ENCODE measurements at places on chromosomes 12 and 14.

DNA sequence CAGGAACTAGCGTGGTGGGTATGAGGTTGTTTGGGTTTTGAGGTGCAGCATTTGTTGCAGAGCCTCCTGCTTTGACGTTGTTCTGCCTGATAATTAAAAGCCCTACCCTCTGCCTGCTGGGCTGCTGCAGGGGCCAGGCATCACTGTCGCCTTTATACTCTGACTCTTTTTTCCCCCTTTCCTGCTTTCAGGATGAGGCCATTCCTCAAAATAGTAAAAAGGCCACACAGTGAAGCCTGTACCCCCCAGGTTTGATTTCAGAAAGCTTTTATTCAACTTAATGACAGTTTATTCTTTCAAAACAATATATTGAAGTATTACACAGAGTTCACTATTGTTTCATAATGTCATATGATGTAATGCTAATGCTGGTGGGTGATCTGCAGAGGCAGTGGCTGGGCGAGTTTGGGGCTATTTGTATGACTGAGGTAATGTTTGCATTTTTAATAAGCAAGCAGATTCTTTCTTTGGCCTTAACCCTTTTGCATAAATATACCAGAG lies 9.1 kb downstream of the BORCS5 start:
- DNase-seq, result no peak

DNA sequence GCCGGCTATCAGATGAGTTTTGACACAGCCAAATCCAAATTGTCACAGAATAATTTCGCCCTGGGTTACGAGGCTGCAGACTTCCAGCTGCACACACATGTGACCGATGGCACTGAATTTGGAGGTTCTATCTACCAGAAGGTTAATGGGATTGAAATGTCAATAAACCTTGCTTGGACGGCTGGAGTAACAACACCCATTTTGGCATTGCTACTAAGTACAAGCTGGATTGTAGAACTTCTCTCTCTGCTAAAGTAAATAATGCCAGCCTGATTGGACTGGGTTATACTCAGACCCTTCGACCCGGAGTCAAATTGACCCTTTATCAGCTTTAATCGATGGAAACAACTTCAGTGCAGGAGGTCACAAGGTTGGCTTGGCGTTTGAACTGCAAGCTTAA lies 100.2 kb upstream of the EVL start:
- DNase-seq, result no peak

DNA sequence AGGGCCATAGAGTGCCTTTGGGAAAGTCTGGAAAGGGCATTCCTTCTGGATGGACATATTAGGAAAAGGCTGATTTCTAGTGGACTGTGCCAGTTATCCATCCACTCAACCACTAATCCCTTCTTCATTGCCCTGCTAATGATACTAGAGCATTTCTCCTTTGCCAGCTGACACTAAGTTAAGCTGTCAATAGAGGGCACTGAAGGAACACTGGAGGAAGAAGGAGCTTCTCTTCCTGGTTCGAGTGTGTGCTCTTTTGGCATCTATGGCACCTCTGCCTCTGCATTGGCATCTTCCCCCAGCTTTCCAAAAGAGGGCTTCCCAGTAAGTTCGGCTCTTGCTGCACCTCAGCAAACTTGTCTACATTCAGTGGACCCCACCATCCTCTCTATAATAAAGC lies 165.4 kb downstream of the DERA start:
- no peak for DNase-seq

DNA sequence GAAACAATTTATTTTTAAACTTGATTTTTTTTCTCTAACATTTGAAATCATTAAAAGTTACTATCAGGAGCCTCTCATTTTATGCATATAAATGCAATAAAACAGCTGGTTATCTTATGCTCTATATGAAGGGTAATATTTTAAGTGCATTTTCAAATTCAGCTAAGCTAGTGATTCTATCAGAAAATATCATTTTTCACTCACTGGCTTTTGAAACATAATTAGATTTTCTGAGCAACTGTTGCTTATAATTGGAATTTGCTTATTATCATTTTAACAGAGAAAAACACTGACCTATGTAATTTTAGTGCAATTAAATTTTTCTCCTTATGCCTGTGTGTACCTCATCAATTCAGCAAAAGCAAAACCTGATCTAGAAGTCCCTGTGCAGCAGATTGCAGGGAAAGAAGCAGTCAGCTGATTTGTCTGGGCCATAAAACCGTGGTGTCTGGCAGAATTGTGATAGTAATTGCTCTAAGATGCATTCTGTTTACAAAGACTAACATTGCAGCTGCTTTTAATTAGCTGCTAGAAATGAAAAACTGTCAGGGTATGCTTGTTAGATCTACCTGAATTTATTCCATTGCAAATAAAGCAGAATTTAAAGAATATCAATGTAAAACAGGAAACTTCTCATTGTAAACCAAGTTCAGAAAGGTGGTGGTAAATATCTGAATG lies 75.0 kb downstream of the BICD1 start:
- DNase-seq, result no peak

- no peak for DNase-seq
Measured at GRCh38 chr12:55842681-55843429, at the start of gene MMP19. MMP19 (minus strand) TSS chr12:55842936; CDS start chr12:55842830, 106 bp downstream.

GRCh38 chr14:89750281-89750755 lies 204.2 kb downstream of the EFCAB11 start:
- DNase-seq, result no peak

DNA sequence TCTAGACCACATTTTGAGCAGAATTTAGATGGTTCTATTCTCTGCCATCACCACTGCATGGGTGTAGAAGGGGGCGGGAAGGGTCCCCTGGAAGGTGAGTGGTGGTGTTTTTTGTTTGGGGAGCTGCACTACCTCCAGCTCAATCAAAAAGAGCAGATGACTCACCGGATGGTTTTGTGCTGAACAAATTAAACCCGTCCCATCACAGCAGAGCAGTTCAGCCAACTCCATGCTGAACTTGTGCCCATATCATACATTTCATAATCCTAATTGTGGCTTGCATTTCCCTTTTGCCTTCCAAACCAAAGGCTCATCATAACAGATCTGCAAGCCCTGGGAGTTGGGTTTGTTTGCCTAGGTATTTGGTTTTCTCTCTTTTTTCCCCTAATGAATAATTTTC lies 53.0 kb upstream of the RPH3A start:
- DNase-seq, result no peak

DNA sequence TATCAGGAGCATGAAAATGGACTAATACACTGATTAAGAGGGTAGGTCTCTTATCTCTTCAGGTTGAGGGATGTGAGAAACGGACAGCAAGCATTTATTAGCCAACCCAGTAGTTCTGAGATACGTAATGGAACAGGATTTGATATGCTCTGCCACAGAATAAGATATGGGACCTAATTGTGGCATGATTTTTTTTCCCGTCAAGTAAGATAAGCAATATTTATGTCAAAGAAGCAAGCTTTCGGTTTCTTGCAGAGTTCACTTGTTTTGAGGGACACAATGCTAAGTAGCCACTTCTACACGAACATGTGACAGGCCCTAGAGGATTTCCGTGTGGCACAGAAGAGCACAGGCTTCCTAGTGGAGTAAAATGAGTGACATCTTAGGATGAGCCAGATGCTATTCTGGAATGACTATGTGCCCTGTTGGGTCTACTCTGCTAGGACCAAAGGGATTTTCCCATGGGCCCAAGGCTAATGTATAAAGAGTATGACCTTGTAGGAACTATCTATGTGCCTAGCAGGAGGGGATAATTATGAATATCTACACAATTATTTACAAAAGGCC lies 57.9 kb downstream of the SLC38A1 start:
- no peak for DNase-seq

GRCh38 chr12:91918431-91918830 lies 227.2 kb downstream of the BTG1 start:
- DNase-seq, result no peak

DNA sequence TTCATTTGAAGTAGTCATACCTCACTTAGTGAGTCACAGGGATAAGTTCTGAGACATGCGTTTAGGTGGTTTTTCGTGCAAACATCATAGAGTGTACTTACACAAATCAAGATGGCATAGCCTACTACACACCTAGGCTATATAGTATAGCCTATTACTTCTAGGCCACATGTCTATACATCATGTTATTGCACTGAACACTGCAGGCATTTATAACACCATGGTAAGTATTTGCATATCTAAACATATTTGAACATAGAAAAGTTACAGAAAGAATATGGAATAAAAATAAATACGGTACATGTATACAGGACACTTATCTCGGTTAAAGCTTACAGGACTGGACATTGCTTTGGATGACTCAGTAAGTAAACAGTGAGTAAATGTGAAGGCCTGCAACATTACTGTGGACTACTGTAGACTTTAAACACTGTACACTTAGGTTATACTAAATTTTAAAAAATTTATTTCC lies 670.6 kb downstream of the SLC16A7 start:
- DNase-seq, result no peak

- DNase-seq, result no peak
Measured at GRCh38 chr12:120841525-120841924, 62.6 kb downstream of the SPPL3 start.

- peak; percentile 62 for DNase-seq
Measured at GRCh38 chr12:122421821-122422729, at the start of gene CLIP1. CLIP1 (minus strand) TSS chr12:122422669; CDS start chr12:122380452, 42,217 bp downstream.

DNA sequence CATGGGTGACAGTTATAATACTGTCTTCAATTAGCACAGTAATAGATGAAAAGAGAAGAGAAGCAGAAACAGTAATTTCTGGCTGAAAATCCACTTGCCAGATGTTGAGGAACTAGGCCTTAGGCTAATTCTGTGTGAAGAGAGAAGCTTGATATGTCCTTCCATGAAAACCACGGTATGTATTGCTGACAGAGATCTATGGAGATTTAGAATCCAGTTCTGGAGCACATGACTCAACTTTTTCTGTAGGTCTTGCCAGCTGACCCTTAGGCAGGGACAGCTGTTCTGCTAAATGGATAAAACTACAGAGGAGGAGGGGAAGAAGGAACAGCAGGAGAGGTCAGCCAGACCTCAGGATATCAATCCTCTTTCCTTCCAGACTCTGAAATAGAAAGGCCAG lies 211.5 kb downstream of the PRKD1 start:
- no peak for DNase-seq

DNA sequence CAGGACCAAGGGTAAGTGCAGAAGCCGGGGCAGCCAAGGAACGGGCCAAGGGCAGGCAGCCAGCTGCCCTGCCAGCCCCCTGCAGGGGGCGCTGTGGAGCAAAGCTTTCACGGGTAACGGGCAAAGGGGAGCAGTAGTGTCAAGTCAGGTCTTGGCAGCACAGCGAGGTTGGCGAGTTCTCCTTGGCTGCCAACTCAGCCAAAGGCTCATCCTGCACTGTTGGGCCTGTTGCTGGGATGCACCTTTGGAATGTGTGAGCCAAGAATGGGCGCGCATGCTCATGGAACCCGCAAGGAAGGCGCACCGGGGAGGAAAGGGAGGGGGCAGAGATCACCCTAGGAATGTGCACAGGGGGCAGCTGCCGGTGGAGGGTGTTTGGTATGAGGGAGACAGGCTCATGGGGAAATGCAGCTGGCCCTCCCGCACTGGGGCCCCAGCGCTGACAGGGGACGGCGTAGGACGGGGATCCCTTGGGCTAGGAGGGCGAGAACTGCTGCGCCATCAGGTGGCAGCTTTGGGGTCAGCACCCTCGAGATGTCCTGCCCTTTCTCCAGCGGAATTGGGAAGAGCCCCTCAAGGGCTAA lies 138.0 kb downstream of the ASCL4 start:
- peak; percentile 75 for DNase-seq

DNA sequence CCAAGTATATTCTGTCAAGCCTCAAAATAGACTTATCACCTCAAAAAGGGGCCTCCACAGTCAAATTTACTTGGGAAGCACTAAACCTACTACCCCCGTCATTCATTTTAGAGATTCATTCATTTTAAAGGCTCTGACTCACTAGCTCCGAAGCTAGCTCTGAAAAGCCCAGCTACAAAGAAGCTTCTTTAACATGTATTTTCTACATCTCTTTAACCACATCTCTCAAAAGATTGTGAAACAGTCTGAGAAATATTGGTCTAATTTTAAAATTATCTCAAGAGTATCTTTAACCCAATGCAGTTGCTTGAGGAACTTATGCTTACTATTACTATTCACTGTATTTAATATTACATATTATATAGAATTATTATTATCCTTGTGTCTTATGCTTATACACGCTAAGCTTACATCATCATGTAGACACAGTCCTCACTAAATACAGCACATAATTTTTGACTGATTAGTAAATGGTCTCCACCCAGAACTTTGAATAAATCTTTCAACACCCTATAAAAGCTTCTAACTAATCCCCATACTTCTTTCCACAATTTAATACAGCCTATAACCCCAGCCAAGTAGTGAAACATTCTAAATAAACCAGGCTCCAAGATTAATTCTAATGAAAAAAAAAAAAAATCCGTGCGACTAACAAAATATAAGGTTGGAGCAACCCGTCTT lies 7.8 kb downstream of the NT5DC3 start:
- no peak for DNase-seq

GRCh38 chr12:121634836-121635235 lies 8.5 kb downstream of the ORAI1 start:
- DNase-seq, result no peak

DNA sequence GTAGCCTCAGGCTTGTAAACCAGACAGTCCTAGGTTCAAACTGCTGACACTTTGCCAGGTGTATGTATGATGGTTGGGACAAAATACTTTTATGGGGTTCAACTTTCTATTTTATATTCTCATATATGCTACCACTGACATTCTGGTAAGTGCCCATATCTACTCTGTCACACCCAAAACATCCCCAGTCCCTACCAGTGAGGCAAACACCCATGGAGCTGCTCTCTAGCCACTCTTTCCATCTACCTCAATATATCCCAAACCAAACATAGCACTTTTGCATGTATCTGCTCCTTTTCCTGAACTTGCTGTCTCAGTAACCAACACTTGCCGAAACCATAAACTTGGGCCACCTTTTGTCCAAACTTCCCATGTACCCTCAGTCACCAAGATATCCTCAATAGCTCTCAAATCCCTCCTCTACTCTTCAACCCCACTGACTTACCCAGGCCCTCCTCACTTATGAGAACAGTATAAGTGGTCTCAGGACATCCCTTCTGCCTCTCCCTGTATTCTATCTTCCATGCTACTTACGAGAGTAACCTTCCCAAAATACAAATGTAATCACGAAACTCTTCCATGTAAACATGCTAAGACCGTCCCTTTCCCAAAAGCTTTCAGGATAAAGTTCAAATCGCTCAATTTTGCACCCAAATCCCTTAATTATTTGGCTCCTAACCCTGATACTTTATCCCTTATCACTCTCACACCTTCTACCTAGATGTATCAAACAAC lies 3.6 kb downstream of the GALC start:
- DNase-seq, result no peak

- DNase-seq, result no peak
Measured at GRCh38 chr12:52929538-52929937, 19.4 kb upstream of the KRT18 start.

- DNase-seq, result no peak
Measured at GRCh38 chr12:32159925-32160324, 53.3 kb downstream of the BICD1 start.

DNA sequence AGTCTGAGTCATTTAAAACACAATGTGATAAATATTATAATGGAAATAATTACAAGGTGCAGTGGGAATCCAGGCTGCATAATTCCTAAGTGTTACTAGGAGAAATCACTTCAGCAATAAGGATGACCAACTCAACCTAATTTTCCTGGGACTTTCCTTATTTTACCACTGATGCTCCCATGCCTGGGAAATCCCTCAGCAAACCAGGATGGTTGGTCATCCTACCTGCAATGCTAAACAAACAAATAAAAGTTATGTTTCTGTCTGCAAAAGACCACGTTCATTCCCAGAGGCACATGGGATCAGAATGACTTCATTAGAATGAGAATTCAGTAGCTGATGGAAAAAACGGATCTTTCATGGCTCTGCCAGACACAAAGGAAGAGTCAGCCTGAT lies 130.8 kb upstream of the RAP1B start:
- DNase-seq, result no peak
